Smooth muscle cell of the pulmonary artery (primary cell): ENCODE measurements at places on chromosomes 2 and 18. TPM values are rescaled to one million over a fixed set of nuclear protein-coding genes. Genes with fewer than 3 reads are reported as not detected.

Gene HRH4
- total RNA-seq: 0.07 and 0.17 TPM in 2 replicates

Gene FAM210A
- total RNA-seq: 39.8 and 49.6 TPM in 2 replicates

Gene ADI1
- total RNA-seq: 34.9 and 39.2 TPM in 2 replicates

Gene CKAP2L
- total RNA-seq: 1.3 and 4.0 TPM in 2 replicates
